ENCODE measurements at places on chromosomes 7 and 10.
A peak's percentile ranks its signal among the peaks of the same experiment; 100 is the strongest.

GRCh38 chr7:132575982-132576720 lies at the start of gene PLXNA4:
PLXNA4 (minus strand) TSS chr7:132576470; CDS start chr7:132508693, 67,777 bp downstream.
- DNase-seq, result peak; percentile 67

DNA sequence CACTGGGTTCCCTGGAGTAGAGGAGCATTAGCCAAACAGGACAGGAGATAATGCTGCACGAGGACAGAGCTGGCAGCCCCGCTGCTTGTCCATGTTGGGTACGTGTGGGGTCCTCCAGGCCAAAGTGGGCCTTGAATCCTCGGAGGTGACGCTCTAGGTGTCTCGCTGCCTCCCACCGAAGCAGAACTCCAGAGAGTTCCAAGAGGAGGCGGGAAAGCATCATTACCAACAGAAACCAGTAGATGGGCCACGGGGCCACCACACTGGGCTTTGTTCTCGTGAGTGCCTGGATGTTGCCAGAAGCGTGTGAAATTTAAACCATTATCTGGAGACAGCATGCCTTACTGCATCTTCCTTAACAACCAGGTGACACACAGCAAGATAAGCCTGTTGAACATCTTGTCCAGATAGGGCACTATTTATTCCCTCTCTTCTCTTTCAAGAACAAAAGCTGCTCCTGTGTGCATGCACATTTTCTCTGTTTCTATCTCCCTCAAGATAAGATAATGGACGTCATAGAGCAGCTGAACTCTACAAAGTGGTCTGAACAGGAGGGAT lies 56.8 kb downstream of the TNS3 start:
- no peak for DNase-seq

- no peak for DNase-seq
Observed at GRCh38 chr7:105319578-105319977, 69.1 kb downstream of the SRPK2 start.

DNA sequence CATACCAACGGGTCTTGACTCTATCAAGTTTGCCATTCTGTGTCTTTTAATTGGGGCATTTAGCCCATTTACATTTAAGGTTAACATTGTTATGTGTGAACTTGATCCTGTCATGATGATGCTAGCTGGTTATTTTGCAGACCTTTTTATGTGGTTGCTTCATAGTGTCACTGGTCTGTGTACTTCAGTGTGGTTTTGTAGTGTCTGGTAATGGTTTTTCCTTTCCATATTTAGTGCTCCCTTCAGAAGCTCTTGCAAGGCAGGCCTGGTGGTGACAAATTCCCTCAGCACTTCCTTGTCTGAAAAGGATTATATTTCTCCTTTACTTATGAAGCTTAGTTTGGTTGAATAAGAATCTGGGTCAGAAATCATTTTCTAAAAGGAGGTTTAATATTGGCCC lies 135.1 kb upstream of the LANCL2 start:
- DNase-seq, result no peak

DNA sequence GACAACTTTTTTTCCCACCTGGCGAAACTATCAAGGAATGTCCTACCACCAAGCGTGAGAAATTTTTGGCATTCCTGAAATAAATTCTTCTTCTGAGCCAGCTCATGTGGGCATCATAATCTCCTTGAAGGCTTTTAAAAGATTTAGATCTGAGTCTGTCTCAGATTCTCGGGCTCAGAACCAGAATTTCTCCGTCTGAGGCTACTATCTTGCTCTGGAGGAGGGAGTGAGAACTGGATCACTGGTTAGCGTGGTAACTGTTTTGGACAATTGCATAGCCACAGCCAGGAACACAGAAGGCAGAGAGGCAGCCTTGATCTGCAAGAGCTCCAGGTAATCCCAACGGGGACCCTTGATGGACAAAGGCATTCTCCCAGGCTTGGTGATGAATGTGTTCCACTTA lies 1.0 kb upstream of the PLAC9 start:
- no peak for DNase-seq

- DNase-seq, result no peak
Observed at GRCh38 chr7:132930881-132931280, 151.0 kb downstream of the CHCHD3 start.

- no peak for DNase-seq
Observed at GRCh38 chr7:132393789-132394261, 182.4 kb downstream of the PLXNA4 start.

GRCh38 chr10:112990271-112990670 lies 40.2 kb downstream of the TCF7L2 start:
- DNase-seq, result no peak

DNA sequence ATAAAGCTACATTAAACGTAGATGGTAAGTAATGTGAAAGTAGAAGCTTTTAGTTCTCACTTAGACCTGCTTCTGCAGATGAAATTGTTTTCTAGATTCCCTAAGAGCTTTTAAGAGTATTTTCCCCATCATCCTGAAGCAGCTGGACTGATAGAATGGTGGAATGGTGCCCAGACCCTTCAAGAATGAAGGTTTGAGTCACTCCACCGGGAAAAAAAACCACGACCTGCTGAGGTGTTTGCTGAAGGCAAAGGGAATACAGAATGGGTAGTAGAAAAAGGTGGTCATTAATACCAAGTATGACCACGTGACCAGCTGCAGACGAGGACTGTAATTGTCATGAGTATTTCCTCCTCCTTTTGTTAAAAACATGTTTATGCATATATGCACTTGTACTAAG lies 79.2 kb upstream of the PTPRZ1 start:
- no peak for DNase-seq

DNA sequence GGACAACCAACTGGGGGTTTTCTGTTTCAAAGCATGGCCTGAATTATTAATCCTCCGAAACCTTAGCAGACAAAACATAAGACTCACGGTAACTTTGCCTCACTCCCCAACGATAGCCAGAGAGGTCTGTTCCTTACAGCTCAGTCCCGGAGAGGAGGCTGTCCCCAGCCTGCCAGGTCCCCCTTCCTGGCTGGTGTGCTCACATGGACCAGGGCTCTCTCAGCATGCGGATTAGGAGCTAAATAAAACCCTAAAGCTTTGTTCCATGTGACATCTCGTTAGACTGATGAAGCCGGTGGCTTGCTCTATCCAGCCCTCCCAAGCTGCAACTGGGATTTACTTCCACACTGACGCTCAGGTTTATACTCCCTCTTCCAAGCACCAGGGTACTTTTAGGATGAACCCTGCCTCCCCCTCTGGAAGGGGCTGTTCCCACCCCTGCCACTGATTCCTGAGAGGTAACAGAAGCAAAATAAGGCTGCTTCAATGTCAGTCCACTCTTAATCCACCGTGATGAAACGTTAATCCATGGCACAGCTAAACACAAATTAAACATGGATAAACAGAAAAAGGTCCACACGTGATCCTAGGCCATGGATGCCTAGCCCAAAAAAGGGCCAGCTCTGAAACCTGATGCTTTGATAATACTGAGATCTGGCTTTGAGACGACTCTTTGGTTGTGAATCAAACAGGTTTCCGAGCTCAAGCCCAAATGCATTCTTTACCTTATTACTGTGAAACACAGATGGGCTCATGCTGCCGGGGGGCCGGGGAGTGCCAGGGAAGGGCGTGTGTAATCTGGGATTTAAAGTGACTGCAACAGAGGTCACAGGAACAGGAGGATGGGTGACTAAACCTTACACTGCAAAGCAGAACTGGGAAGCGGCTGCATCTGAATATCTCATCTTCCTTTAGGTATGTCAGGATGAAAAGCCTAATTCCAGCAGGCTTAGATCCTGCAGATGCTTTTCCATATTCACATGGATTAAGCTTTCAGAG lies 86.2 kb downstream of the ZRANB1 start:
- no peak for DNase-seq

DNA sequence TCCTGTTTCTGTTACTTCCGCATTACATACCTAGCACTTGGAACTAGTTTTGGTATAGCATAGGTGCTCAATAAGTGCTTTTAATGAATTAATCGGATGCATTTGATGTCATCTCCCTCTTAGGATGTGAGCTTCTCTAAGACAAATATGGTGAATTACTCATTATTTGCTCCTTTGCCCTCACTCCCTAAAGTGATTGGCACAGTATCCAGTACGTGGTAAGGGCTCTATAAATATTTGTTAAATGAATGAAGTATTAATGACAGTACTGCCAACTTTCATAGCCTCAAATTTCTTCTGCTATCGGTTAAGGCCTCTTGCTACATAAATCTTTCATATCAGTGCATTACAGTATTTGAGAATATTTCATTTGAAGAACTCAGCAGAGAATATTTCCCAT lies 75.9 kb upstream of the ARID5B start:
- no peak for DNase-seq

- DNase-seq, result no peak
Observed at GRCh38 chr7:33760834-33761233, 144.5 kb upstream of the BMPER start.

DNA sequence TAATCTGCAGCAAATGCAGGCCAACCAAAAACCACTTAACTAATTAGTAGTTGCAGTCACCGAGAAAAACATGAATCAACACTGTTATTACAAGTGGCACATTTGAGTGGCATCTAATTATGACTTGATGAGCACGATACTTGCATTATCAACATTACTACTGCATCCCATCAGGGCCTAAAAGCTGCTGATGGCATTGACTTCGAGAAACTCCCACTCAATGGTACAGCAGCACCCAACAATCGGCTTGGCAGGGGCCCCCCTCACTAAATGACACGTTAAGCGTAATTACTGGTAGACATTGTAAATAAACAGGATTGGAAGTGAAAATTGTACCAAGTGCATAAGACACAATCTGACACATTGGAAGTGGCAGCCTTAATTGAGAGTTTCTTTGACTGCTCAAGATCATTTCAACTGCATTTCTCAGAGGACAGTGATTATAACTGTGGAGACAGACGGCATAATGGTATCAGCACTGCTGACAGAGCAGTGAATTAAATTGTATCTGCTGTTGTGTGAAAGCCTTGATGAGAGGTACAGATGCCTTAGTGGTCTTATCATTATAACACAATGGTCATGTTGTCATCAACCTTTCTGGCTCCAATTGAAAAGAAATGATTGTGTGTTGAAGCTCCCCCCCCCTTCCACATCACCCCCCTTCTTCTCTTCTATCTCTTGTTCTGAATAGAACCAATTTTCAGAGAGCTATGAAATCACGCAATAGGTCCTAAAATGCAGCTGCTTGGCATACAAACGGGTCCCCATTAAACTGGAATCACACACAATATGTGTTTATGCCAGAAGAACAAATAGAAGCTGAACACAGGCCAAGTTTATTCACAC lies 43.4 kb downstream of the SHTN1 start:
- peak; percentile 96 for DNase-seq

- DNase-seq, result no peak
Observed at GRCh38 chr7:69962186-69963065, 364.2 kb downstream of the AUTS2 start.

- peak; percentile 9 for DNase-seq
Observed at GRCh38 chr10:27344568-27345454, 104.2 kb upstream of the ACBD5 start.

- DNase-seq, result no peak
Observed at GRCh38 chr10:4824791-4825310, 1.2 kb upstream of the AKR1E2 start.

- peak; percentile 3 for DNase-seq
Observed at GRCh38 chr10:51422311-51423120, 276.9 kb downstream of the CSTF2T start.

GRCh38 chr10:60350400-60350799 lies 39.3 kb downstream of the ANK3 start:
- DNase-seq, result no peak

DNA sequence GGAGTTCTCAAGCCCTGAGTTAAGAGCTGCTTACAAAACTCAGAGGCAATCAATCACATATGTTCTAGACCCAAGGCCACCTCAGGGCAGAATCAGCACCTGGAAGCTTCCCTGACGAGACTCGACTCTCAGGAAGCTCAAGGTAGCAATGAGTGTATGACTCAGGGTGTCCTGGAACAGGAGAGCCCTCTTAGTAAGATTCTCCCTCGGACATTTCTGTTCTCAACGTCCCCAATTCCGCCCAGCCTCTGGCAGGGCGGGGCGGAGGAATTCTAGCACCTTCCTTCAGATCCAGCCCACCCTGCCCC lies 39.6 kb upstream of the PROSER2 start:
- no peak for DNase-seq

GRCh38 chr7:30831227-30831626 lies 60.0 kb downstream of the MINDY4 start:
- no peak for DNase-seq

GRCh38 chr10:35396560-35397434 lies 60.5 kb downstream of the CCNY start:
- DNase-seq, result no peak

- DNase-seq, result no peak
Observed at GRCh38 chr7:78684201-78684600, 769.3 kb downstream of the MAGI2 start.

DNA sequence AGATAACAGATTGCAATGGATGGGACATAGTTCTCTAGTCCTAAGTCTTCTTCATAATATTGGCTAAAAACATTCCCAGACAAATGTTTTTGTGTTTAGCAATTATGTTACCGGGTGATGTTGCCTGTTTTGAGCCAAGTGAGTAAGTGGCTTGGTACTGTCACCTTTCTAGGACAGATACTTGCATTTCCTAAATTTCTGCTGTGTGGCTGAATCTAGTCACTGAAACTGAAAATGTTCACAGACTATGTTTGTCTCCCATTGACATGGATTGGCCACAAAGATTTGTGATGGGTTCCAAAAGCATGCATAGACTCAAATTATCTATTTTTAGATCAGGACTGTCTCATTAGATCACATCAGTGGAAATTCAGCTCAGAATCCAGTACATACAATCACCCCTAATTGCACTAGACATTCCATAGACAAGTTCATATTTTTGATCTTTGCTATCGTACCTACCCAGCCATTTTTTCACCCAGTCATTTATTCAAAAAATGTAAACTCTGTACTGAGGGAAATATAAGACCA lies 1222.1 kb upstream of the AUTS2 start:
- no peak for DNase-seq

- no peak for DNase-seq
Observed at GRCh38 chr7:55247428-55247827, 117.7 kb upstream of the LANCL2 start.

- DNase-seq, result no peak
Observed at GRCh38 chr7:156167417-156167807, 355.1 kb upstream of the SHH start.

DNA sequence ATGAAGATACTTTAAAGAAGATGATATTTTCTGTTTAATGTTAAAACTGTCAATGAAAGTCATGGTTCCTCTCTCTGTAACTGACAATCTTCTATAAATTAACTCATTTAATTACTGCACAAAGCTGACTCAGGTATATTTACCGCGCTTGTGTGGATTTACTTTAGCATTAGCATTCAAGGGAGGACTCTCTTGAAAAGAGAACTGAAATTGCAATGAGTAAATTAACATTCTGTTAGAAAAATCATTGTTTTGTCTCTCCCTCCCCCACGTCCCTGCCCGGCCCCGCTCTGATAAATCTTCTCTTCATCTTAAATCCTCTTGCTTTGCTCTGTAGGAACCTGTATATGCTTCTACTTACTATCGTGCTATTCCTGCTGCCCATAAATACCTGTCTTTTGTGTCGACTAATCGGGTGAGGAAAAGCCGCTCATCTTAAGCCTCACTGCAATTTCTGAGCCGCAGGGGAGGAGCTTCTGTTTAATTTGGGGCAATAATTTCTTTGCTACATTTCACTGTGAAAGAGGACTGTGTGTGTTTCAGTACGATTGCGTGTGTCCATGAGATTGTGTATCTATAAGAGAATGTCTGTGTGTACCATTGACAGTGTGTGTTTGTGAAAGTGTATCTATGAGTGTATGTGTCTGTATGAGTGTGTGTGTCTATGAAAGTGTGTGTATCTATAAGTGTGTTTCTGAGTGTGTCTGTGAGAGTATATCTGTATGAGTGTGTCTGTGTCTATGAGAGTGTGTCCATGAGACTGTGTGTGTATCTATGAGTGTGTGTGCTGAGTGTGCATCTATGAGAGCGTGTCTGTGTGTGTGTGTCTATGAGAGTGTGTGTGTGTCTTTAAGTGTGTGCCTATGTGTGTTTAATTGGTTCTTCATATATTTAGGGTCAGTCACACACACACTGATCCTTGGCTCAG lies 46.5 kb upstream of the LYZL2 start:
- no peak for DNase-seq
